ENCODE measurements at places on chromosomes 1 and 21.

GRCh38 chr1:48750109-48750508 lies 26.6 kb downstream of the BEND5 start:
- DNase-seq = no peak

- no peak for DNase-seq
These were observed 14.3 kb upstream of the LSM10 start for GRCh38 chr1:36411674-36412648.

- peak; percentile 87 for DNase-seq
These were observed 92.3 kb downstream of the PRDM16 start for GRCh38 chr1:3161176-3161840.

GRCh38 chr1:112165375-112165774 lies 175.9 kb upstream of the KCND3 start:
- no peak for DNase-seq

DNA sequence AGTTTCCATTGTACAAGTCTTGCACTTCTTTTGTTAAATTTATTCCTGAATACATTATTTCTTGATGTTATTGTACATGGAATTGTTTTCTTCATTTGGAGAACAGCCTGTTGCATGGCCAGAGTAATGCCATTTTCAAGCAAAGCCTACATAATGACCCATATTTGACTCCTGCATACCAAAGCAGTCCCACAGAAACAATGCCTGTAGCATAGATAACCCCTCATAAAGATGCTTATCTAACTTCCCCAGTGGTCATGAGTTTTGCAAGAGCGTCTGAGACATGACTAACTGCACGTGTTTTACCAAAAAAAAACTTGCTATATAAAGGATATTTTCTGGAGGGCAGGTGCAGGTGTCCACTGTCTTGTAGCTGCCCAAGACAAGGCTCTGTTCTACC lies 30.3 kb upstream of the RLF start:
- DNase-seq = no peak

DNA sequence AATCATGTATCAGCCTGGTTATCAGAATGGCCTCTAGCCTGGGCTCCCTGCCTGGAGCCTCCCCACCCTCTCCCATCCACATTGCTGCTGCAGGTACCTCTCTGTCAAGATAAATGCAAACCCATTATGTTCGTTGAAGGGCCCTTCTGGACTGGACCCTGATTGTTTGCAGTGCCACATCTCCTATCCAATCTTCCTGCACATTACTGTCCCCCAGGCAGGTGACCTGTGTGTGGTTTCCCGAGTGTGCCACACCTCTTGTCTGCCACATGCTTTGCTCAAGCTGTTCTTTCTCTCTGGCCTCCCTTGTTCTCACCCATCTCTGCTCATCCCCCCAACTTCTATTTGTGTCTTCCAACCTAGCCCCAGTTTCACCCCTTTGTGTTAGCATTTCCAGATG lies 32.4 kb downstream of the IER5 start:
- no peak for DNase-seq

DNA sequence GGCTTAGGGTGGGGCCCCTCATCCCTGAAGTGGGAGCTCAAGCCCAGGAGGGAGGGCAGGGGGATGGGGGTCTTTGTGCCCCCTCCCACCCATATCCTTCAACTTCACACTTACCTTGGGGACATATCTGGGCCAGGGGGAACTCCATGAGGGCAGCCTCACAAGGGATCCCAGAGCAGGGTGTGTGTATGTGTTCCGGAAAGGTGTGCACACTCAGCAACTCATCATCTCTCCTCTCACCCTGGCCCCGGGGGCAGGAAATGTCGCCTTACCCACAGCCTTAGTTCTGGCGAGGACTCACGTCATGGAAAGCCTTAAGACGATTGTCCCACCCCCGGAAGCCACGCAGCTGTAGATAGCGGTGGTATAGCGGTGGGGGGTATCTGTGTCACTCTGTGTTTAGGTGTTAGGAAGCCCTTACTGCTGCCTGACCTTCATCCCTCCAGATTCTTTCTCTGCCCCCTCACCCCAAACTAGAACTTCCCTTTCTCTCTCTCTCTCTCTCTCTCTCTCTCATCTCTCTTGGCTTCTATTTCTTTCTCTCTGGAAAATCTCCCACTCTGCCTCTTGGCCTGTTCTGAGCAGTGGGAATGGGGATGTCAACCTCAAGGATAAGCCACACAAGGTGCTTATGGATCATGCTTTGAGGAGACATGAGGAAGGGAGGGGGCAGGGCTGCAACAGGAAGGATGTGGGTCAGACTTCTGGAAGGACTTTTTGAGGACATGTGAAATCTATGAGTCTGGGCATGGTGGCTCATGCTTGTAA lies at the start of gene SH2D2A:
Gene SH2D2A, minus strand, starts transcription at position 288 of the 768 bp plus-strand sequence. Its CDS starts 140 bp downstream, at position 148.
- no peak for DNase-seq

DNA sequence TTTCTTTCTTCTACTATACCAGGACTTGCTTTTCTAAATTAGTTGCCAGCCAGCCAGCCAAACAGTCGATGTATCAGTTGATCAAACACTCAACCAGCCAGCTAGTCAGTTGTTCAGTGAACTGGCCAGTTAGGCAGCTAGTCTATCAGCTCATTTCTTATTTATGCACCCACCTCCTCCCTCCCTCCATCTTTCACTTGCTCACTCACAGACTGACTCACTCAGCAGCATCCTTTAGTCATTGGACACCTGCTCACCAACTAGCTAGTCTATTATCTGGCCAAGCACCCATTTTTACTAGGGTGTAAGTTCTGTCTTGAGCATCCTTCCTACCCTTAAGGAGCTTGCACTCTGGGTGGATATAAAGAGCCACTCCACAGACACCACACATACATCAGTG lies 5.9 kb upstream of the SPRR4 start:
- DNase-seq = no peak

GRCh38 chr1:28313702-28314546 lies 14.9 kb upstream of the MED18 start:
- no peak for DNase-seq

Data from spinal cord (tissue), 10 donors.